T follicular helper cell (primary cell): ENCODE measurements at places on chromosomes 13 and 19.

- no peak for DNase-seq
Observed at GRCh38 chr19:401866-402511, 7.0 kb downstream of the C2CD4C start.

DNA sequence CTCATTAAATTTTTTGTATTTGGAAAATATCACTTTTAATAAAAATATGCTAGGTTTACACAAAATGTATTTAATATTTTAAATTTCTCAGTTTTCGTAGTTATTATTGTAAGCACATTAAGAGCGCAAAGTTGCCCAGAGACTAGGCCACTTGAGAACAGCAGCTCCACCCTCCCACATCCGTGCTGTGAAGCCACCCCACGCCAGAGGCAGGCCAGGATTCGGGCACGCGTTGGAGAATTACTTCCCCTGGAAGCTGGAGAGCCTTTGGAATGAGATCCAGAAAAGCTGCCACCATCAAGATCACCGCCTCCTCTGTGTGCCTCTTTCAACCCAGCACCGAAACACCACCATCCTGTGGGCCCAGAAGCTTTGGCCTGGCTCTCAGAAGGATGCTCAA is 41.0 kb upstream of the SPACA7 start:
- no peak for DNase-seq

DNA sequence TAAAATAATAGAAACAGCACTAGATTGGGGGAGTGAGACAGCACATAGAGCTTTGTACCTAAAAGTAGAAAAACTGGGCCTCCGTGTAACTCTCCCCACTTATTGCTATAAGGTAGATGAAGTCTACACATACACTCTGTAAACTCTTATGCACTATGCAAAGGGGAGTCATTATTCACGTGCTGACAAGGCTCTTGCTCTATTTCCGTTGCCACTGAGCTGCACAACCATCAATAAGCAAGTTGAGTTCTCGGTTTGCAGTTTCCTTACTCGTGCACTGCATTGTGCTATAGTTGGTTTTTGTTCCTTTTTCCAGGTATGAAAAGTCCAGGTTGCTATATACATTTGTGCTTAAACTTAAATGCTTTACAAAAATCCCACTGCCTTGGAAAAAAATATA is 294.0 kb upstream of the DACH1 start:
- DNase-seq = no peak

GRCh38 chr19:29483944-29484581 is 41.7 kb upstream of the VSTM2B start:
- no peak for DNase-seq

DNA sequence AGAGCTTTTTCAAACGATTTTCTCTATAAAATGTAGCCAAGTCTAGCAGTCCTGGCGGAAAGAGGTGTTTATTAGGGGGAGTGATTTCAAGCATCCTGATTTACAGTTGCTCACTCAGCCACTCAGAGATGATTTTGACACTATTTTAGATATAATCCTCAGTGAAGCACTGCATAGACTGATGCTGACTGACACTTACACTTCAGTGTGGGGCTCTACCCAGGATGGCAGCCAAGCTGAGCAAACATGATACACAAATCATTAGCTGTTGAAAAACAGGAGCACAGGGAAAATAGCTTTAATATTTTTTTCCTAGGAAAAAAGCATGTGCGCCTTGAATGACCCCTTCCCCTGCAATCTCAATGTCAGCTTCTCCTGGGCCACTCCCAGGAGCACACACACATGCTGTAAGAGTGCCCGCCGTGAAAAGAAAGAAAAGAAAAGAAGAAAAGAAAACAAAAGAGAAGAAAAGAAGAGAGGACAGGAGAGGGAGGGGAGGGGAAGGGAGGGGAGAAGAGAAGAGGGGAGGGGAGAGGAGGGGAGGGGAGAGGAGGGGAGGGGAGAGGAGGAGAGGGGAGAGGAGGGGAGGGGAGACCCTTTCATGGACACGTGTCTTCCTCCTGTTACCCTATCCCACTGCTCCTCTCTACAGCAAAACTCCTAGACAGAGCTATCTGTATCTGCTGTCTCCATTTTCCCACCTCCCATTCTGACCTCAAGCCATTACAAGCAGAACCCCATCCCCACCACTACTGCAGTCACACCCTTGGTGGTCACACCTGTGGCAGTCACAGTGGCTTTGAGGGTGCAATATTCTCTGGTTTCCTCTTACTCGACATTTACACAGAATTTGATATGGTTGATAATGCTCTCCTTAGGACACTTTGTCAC is 36.4 kb downstream of the RCBTB2 start:
- no peak for DNase-seq

DNA sequence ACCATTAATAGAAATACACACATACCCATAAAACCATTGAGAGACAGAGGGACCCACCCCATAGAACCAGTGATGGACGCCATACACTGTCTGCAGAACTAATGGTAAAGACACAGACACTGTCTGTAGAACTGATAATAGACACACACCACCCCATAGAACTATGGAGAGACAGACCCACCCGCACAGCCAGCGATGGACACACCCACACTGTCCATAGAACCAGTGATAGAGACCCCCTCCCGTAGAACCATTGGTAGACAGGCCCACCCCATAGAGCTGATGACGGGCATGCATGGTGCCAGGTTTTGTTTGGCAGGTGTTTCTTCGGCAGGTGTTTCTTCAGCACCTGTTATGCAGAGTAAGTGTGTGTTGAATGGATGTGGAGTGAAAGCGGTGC is 88.3 kb upstream of the TEX29 start:
- no peak for DNase-seq

- no peak for DNase-seq
Observed at GRCh38 chr13:81888855-81889254, 1547.9 kb upstream of the SPRY2 start.

DNA sequence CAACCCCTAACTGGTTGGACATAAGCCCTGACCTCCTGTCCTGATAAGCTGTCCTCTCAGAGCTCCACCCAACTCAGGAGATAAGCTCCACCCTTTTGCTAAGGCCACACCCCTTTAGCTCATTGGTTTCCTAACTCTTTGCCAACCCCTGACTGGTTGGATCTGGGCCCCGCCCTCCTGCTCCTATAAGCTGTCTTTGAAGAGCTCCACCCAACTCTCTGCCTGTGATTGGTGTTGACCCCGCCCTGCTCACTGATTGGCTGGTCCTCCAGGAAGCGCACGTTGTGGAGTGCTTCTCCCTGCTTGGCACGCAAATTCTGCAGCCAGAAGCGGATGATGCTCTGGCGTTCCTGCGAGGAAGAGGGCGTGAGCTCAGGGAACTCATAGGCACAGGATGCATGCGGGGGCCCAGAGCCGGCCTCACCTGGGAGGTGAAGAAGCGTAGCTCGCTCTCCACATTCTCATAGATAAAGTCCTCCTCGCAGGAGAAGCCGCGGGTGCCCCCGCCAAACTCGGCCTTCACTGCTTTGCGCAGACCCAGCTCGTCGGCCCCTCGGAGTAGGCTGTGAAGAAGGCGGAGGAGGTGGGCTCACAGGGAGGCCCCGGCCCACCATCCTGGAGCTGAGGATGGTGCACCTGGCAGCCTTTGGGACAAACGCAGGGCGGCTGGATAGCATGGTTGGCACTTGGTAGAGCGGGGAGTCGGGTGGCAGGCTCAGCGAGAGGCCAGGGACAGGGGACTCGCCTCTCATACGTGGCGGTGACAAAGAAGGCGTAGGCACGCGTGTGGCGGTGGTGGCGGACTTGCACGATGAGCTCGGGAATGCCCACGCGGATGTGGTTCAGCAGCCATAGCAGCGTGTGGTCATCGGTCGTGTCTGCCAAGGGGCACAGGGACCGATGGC is 1.7 kb downstream of the ANO8 start:
- DNase-seq = no peak

- no peak for DNase-seq
Observed at GRCh38 chr19:1787116-1787515, 25.0 kb downstream of the ATP8B3 start.

GRCh38 chr13:108830916-108831315 is 201.5 kb downstream of the MYO16 start:
- DNase-seq = no peak

GRCh38 chr13:41675306-41675705 is 218.0 kb downstream of the RGCC start:
- DNase-seq = no peak

GRCh38 chr13:32409561-32410421 is 18.1 kb downstream of the N4BP2L1 start:
- DNase-seq = no peak

DNA sequence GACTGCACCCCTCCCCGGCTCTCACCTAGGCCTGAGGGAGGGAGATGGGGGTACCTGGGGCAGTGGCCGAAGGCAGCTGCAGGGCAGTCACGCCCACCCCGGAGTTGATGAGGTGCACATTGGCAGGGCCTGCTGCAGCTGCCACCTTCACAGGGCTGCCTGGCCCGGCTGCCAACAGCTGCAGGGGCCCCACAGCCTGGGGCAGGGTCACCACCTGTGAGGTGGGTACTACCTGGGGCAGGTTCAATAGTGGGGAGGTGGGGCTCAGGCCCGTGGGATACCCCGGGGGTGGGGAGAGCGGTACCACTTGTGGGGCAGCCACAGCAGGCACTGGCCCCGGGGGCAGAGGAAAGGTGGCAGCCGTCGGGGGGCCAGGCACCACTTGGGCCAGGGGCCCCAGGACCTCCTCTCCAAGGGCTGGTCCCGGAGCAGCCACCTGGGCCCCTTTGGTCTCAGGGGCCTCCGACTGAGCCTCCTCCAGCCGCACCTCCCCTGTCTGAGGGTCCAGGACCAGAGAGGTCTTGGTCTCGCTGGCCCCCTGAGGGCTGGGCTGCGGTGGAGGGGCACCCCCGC is 2.7 kb downstream of the SIX5 start:
- no peak for DNase-seq

GRCh38 chr19:46082728-46083050 is 41.8 kb downstream of the IGFL3 start:
- DNase-seq = no peak

DNA sequence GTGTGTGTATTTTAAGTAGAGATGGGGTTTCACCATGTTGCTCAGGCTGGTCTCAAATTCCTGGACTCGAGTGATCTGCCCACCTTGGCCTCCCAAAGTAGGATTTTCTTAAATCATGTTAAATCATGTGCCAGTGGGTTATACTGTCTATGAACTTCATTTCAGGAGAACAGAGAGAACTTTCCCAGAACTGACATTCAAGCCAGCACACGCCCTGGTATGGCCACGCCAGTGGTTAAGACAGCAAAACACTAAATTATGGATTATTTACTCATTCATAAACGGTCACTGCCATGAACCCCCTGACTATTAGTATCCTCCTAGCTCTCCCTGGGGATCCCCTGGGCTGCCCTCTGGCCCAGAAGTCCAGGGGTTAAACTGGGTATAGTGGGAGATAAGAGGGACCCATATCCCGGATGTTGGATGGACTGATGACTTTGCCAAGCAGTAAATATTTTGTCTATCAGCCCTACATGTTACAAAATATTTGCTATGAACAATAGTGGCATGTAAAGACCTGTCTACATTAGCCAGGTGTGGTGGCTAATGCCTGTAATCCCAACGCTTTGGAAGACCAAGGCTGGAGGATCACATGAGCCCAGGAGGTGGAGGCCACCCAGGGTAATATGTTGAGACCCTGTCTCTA is 16.1 kb upstream of the STRN4 start:
- no peak for DNase-seq

- no peak for DNase-seq
Observed at GRCh38 chr13:39825886-39826285, 170.4 kb downstream of the COG6 start.

DNA sequence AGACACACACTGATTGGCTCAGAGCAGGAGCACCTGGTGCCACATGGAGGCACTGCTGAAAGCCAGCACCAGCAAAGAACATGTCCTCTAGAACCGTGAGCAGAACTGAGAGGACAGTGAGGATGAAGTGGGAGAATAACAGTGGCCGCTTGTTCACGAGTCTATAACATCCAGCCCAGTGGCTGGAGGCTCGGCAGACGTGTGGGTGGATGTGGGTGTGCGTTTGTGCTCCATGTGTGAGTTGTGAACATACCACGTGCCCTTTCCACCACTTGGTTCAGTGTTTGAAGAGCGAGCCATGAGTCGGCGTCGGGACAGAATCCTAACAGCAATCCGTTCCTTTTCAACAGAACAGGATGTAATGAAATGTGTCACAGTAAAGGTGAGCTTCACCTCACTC is 113.0 kb downstream of the SOX1 start:
- no peak for DNase-seq

DNA sequence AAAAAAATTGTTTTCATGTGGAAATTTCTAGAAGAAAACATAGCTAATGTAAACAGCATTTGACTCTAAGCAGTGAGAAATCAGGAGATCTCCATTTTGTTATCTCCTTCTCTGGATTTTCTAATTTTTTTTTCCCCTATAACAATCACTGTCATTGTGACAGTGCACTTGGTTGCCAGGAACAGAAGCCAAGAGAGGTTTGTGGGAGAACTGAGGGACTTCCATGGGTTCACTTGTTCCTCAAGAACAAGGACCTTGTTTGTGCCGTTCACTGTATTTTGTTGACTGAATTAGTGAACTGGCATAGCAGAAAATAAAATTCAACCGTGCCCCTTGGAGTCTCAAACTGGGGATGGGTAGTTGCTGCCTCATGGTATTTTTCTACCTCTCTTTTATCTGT is 17.1 kb downstream of the SHISA7 start:
- no peak for DNase-seq

- no peak for DNase-seq
Observed at GRCh38 chr13:85603735-85604134, 195.5 kb downstream of the SLITRK6 start.

DNA sequence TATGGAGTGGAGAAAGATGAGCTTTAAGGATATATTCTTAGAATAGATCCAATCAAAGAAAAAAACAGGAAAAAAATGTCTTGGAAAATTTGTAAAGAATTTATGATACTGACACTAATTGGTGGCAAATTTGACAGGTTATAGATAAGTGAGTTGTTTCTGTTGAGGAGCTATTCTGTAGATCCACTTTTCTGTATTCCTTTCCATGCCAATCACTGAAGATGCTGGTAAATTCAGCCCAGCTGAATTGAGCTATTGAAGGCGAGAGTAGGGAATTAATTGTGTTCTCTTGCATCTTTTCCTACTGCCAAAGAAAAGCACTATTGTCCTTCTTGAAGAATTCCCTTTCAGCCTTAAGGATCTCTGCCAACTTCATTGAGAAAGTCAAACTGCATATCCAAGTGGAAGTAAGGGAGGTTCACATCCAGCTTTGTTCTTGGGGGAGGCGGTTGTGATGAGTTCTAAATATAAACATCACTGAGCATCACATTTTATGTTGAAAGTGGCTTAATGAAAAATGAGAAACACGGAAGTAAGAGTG is 113.1 kb downstream of the PCDH9 start:
- no peak for DNase-seq

DNA sequence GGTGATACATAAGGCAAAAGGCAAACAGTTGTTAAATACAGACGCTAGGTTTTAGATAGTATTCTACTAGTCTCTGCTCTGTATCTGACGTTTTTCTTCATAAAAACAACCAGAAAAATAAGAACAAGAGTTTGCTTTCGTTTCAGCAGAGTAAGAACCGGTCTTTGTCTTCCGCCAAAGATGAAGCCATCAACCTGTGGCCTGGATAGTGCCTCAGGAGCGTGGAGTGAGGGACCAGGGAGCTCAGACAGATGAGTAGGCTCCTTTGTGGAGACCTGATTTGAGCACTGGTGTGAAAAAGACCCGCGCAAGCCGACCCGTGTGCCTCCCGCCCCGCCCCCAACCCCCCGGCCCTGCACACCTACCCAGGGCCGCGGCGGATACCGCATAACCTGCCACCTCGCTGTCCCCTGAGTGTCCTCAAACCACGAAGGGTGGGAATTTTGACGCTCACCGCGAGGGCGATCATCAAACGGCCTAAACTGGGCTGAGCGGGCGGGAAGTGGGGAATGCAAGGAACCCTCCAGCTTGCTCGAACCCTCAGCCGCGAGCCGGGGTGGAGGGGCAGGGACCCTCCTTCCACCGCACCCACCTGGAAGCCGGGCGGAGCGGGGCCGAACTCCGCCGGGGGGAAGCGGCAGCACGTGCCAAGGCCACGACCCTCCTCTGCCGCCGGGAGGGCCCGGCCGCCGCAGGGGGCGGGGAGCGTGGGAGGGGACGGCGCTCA is 866 bp upstream of the LMO7 start:
- DNase-seq = no peak
